Endothelial cell of umbilical vein (primary cell): ENCODE measurements at places on chromosomes 5 and 9. TPM values are rescaled to one million over a fixed set of nuclear protein-coding genes. Genes with fewer than 3 reads are reported as not detected.

- DNase-seq, result no peak
These were observed 34.9 kb downstream of the SEMA4D start for GRCh38 chr9:89462817-89463683.

- DNase-seq, result peak; percentile 37
These were observed 49.9 kb downstream of the ISL1 start for GRCh38 chr5:51433052-51433710.

- DNase-seq, result no peak
These were observed 262.5 kb downstream of the MED10 start for GRCh38 chr5:6115852-6116251.

The FCN2 gene
- total RNA-seq, result not detected in 2 replicates

The COL15A1 gene
- 0.05 TPM in 1 of 2 replicates, not detected in the other for total RNA-seq

GRCh38 chr5:45335346-45335745, 360.8 kb downstream of the HCN1 start:
- no peak for DNase-seq

The SHOC1 gene
- total RNA-seq, result not detected in 2 replicates

- no peak for DNase-seq
These were observed 22.3 kb downstream of the ATPSCKMT start for GRCh38 chr5:10227379-10227778.

GRCh38 chr9:136081113-136081825, 13.8 kb downstream of the NACC2 start:
- DNase-seq, result no peak

DNA sequence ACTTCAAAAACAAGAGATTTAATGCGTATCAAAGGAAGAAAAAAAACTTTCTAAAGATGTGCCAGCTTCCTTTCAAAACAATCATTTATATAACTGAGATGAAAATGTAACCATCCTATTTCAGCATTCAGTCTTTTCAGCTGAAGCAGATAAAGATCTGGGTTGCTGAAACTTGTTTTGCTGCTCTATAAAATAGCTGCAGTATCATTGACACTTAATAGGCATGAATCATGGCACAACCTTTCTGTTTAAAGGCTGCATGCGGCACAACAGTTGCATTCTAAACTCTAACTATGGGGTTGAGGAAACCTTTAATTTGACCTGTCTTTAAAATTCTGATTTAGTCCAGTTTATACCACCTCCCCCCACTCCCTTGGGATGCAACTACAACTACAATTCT, 196.7 kb downstream of the MPDZ start:
- no peak for DNase-seq

DNA sequence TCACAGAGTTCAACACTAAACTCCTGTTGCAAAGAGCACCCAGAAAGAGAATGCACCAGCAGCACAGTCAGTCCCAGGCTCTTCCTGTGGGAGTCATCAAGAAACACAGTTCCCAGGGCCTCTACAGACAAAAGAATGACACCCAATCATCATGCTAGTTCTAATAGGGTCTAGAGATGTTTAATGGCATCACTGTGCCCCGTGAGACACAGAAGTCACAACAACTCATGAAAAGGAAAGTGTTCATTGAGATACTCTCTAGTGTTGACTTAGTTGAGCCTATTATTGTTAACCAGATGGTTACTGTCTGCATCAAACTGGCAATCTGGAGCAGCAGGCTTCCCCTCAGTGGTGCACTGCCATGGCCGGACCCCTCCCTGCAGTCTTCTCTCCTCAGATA, 1.6 kb downstream of the KLHL3 start:
- DNase-seq, result peak; percentile 76

- no peak for DNase-seq
These were observed 1068.5 kb upstream of the CDH10 start for GRCh38 chr5:25713259-25713658.

The FREM1 gene
- total RNA-seq, result 0.14 and 0.29 TPM in 2 replicates

DNA sequence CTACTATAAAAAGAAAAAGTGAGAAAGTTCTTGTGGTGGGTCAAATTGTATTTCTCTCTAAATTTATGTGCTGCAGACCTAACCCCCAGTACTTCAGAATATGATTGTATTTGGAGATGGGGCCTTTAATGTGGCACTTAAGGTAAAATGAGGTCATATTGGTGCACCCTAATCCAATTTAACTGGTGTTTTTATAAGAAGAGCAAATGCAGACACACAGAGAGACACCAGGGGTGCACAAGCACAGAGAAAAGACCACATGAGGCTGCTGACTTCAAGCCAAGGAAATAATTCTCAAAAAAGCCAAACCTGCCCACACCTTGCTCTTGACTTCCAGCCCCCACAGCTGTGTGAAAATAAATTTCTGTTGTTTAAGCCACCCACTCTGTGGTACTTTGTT, 80.2 kb upstream of the HTR4 start:
- DNase-seq, result no peak

The KIF20A gene
- total RNA-seq, result 72.0 and 78.1 TPM in 2 replicates

The ENG gene
- 688 and 728 TPM in 2 replicates for total RNA-seq

GRCh38 chr9:34647651-34648050, 1.2 kb downstream of the GALT start:
- no peak for DNase-seq

The WDR38 gene
- not detected in 2 replicates for total RNA-seq

- no peak for DNase-seq
These were observed 185.0 kb downstream of the DAB2IP start for GRCh38 chr9:121836366-121836885.

- no peak for DNase-seq
These were observed 5.3 kb downstream of the MRPL50 start for GRCh38 chr9:101393135-101393534.

DNA sequence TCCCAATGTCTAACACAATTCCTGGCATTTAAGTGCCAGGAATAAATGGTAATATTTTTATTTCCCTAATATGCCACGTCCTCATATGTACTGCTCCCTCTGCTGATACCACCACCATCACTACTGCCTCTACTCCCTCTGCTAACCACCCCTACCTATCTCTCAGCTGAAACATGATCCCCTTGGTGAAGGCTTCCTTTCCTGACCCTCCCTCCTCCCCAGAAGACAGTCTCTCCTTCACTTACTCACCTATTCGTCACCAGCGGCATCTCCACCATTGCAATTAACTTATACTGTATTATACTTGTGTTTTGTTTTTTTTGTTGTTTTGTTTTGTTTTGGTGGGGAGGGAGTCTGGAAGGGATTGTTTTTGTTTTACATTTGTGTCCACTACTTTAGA, 4.8 kb downstream of the DENND1A start:
- DNase-seq, result no peak

The PCDHA13 gene
- not detected in 2 replicates for total RNA-seq

The CDHR2 gene
- total RNA-seq, result not detected in 2 replicates

GRCh38 chr5:51384281-51384840, 1.1 kb downstream of the ISL1 start:
- DNase-seq, result peak; percentile 20

DNA sequence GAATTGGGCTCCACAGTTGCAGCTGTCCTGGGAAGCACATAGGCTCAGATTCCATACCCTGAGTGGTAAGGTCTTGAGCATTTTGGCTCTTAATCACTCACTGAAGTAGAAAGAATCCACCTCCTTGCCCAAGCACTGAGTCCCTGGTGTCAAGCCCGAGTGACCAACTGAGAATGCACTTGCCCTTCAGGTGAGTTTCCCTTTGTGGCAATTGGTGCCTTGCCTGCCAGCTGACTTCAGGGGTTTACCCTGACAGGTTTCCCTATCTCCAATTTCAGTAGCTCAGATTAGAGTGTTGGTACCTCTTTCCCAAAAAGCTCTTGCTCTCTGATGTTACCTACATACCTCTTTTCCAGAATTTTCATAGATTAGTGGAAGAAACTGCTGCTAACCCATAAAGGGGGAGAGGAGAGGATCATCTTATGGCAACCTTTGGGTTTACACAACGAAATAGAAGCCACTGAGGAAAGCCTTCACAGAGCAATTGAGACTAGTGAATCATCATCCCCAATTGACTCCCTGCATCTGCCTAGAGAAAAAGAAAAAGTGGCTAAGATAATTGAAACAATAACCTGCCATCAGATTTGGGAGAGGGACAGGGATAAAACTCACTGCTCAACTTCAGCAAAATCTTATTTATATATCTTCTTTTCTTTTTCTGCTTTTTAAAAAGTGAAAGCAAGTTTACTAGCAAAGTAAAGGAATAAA, 48.6 kb downstream of the CCL28 start:
- DNase-seq, result no peak

- no peak for DNase-seq
These were observed 9.7 kb downstream of the ANKRD33B start for GRCh38 chr5:10573487-10574145.

GRCh38 chr5:55900068-55900467, 48.9 kb downstream of the IL31RA start:
- DNase-seq, result no peak

- DNase-seq, result no peak
These were observed 61.5 kb downstream of the MAMDC2 start for GRCh38 chr9:70105147-70105546.
